ENCODE measurements at places on chromosomes 4 and X.

DNA sequence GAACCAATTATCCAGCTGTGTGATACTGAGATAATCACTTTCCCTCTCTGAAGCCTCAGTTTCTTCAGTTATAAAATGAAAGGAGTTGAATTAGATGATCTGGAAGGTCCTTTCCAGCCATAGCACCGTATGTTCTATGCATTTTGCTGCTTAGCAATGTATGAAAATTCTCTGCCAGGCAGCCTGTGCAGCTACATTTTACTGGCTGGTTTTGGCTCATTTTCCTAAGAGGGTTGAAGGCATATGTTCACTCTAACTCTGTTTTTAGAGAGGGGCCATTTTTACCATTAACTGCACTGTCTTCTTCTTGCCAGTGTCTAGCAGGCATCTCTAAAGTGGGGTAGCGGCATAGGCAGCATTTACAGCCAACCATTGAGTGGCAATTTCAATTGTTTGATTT is 26.1 kb downstream of the TRPC5 start:
- DNase-seq, result no peak

GRCh38 chrX:148540671-148541583 is 40.5 kb downstream of the AFF2 start:
- no peak for DNase-seq

- DNase-seq, result no peak
Observed at GRCh38 chrX:12210971-12211370, 72.7 kb downstream of the FRMPD4 start.

DNA sequence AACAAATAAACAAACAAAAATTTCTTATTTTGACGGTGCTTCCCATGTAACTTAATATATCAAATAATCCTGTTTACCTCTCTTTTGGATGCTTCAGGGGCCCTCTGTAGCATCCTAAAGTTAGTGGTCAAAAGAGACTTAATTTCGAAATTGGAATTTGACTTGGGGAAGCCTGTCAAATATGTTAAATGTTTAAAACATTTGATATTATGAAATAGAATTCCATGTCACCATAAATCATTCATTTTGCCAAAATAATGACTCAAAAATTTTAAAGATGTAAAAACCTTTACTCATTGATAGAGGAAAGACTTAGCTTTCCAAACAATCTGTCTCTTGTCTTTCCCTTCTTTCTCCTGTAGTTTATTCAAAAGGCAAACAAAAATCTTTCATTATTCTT is 20.6 kb upstream of the TEX13A start:
- DNase-seq, result no peak

- no peak for DNase-seq
Observed at GRCh38 chr4:3478446-3479357, 15.6 kb downstream of the DOK7 start.

- DNase-seq, result no peak
Observed at GRCh38 chr4:96598465-96598864, 758.6 kb downstream of the PDHA2 start.

GRCh38 chr4:90580326-90580725 is 453.1 kb downstream of the CCSER1 start:
- DNase-seq, result no peak

- no peak for DNase-seq
Observed at GRCh38 chr4:26199596-26199995, 121.2 kb upstream of the RBPJ start.

DNA sequence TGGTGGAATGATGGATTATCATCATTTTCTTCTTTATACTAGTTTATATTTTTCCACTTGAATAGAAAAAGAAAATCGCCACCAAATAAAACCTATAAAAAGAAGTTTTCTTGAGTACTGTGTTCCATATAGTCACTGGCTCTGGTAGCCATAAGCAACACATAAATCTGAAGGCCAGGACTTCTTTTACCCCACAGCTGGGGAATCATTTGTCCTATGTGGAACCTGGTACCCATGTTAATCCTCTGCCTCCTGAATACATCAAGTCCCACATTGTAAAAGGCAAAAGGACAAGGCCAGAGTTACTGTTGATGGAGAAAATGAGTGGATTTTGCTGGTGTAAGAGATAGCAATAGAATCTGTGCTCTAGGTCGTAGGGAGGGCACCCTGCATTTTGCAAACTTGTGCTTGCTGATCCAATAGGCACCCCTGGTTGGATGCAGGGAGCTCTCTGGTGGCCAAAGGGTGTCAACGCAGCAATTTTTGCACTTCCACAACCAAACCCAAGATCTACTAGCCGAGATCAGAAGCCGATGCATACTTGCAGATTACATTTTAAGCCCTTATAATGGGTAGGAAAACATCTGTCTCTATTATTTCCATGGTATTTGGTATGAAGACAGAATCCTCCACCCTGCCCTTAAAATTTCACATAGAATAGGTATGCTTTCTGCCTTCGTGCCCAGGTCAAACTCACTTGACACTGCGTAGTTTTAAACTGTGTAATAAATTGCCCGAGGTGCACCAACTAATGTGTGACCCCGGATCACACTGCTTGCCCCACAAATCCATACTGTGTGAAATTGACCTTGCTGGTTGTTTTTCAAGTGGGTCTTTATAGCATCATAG is 146.2 kb upstream of the SCML1 start:
- peak; percentile 56 for DNase-seq

DNA sequence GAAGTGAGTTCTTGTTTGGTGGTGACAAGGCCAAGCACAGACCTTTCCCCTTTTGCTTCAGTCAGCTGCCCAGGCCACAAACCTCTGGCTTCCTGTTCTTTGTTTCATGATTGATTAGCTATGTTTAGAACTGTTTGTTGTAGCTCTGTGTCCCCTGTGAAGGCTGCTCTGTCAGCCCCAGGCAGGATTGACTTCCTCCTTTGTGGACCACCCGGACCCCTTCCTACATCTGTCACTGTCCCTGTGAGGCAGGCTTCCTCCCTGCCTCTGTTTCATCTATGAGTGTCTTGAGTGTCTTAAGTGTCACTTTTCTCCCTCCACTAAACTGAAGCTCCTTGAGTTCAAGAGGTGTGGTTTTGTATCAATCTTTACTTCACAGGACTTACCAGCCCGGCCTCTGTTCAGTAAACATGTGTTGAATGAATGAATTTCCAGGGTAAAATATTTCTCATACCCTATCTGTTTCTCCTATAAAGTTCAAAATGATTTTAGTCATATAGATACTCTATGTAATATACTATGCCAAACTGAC is 83.5 kb downstream of the ZNF674 start:
- no peak for DNase-seq

GRCh38 chr4:185343726-185344581 is 51.8 kb downstream of the LRP2BP start:
- no peak for DNase-seq

GRCh38 chr4:154583677-154584076 is 6.9 kb downstream of the FGA start:
- no peak for DNase-seq

DNA sequence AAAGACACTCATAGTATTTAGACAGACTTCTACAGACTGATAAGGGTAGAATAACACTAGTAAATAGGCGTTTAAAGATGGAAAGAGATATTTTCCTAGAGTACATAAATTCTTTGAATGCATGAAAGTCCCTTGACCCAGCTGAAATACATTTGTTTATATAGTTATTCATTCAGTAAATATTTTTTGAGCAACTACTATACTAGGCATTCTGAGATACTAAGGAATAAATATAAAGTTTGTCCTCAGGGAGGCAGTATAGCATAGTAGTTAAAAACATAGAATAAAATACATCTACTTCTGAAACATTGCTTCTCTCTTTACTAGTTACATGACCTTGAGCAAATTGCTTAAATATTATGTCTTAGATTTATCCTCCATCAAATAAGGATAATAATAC is 27.4 kb downstream of the HMGN5 start:
- DNase-seq, result no peak

GRCh38 chr4:133147286-133147821 is 1.7 kb upstream of the PCDH10 start:
- no peak for DNase-seq

DNA sequence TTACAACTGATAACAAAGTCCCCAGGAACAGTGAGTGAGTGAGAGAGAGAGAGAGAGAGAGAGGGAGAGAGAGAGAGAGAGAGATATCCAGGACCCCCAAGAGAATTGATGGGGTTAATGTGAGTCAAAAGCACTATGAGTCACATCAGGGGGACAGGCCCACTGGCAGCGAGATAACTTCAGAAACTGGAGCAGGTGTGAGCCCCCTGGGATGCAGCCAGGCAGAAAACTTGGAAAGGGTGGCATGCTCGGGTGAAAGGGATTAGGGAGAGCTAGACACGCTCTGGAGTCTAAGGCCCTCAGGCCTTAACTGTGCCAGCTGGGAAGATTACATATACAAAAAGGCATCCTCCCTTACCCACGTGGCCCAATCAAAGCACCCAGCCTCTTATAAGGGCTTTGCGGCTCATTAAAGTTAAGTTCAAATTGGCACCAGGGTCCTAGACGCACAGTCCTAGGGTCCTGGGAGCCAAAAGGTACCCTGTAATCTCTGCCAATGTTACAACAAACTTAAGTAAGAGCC is 841 bp downstream of the ACOT9 start:
- DNase-seq, result peak; percentile 7

DNA sequence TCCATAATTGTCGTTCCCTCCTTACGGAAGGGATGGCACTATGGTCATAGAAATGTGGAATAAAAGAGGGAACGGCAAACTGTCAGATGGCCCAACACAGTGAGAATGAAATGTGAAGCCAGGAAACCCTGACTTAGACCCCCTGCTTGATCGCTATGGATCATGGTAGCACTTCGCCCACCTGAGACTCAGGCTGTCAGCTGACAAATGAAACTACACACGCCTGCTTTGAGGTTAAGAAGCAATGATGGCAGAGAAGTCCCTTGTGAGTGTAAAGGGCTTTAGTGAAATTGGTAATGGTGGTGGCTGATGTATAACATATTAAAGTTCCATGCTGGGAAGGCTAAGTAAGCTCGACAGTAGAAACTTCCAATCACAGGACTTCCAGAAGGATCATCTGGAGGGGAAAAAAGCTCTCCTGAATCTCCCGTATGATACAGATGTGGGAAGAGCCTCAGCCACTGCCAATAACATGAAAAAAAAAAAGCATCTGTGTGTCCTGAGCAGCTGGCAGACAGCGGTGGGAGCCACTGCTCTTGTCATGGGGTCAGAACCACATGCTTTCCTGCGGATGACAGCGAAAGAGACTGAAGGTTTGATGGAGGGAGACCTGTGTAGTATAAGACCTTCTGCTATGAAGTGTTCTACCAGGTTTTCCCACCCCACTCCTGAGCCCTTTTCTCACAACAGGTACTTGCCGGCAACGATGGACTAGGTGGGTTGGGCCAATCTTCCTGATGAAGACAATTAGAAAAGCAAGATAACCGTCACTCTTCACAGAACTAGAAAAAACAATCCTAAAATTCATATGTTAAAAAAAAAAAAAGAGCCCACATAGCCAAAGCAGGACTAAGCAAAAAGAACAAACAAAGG is 107.6 kb downstream of the AFAP1 start:
- no peak for DNase-seq

DNA sequence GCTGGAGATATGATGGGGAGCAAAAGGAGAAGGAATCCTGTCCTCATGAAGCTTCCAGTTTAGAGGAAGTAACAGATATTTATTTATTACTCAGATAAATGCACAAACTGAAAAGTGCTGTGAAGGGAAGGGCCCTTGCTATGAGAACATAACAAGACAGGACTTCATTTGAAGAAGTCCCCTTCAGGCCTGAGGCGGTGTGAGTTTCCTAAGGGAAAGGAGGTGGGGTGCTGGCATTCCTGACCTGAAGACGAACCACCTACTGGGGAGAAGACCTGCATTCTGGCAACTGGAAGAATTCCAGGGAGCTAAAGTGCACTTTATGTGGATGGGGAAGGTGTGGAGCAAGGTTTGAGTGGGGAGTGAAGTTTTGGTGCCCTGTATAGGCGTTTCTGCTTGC is 15.9 kb upstream of the SPARCL1 start:
- no peak for DNase-seq

- no peak for DNase-seq
Observed at GRCh38 chrX:11386001-11386523, 92.8 kb downstream of the AMELX start.

DNA sequence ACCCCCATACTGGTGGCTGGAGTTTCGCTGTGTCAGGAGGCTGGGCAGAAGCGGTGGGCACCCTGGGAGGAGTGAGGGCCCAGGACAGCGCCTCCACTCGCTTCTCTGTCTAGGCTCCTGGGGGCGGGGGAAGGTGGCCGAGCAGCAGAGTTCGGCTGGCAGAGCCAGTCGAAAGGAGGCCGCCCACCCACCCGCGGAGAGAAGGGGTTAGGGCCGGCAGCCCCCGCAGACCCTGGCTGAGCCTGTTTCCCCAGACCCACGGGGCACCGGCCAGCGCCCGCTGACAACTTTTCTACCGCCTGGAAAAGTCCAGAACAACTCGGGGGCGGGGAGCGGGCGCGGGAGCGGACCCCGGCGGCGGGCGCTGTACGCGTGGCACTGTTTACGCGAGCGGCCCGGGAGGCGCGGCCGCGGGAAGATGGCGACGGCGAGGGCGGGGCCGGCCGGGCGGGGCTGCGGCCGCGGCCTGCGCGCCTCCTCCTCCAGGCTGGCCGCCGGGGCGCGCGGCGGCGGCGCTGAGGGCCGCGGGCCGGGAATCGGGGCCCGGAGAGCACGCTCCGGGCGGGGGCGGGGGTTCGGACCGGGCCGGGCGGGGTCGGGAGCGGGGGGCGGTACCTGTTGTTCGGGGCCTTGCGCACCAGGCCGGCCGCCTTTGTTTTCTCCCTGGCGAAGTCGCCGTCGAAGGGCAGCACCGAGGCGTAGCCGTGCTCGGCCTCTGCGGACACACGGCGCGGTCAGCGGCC is 628 bp downstream of the MXD4 start:
- peak; percentile 71 for DNase-seq

- no peak for DNase-seq
Observed at GRCh38 chr4:172997217-172997609, 171.4 kb upstream of the GALNT7 start.

GRCh38 chr4:168480931-168481611 is 779 bp upstream of the DDX60L start:
- DNase-seq, result peak; percentile 34

DNA sequence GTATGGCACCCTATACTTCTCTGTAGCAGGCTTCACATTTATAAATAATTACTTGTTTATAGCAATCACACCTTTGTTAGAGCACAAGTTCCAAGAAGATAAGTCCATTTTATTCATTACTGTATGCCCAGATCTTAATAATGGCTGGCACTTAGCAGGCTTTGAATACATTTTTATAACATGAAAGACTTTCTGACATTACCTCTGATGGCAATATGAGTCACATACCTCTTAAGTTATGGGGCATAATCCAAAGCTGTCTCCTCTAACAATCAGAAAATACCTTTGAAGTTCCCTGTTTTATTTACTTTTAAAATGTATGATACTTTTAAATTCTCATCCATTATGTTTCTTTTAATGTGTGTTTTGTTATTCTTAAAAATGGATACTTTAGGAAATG is 12.2 kb downstream of the SCRG1 start:
- no peak for DNase-seq

GRCh38 chr4:152680988-152681603 is 1.3 kb upstream of the TMEM154 start:
- DNase-seq, result no peak

DNA sequence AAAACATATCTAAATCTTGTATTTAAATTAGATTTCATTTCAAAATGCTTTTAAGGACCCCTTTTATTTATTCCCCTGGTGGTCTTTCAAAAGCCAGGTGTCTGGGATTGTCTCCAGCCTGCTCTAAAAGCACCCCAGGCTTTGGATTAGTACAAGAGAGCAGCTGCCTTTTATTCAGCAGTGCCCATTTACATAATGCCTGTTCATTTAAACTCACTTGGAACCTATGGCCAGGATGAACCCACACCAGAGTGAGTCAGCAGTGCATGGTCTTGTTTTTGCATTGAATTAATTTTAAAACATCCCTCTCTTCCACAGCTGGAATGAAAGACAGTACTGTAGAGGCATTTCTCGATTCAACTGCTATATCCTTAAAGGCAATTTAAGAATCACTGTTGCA is 64.1 kb upstream of the TENM3 start:
- no peak for DNase-seq

All from stimulated activated CD4-positive, alpha-beta T cell treated with anti-CD3 and anti-CD28 coated beads, Interleukin-15, amount 100 ng/mL, for 24 hours (primary cell).